ENCODE measurements at places on chromosomes 13 and 19. TPM values are rescaled to one million over a fixed set of nuclear protein-coding genes. Genes with fewer than 3 reads are reported as not detected.

Gene CFAP97D2
- not detected for total RNA-seq

GRCh38 chr19:16382775-16383543 is 58.3 kb downstream of the KLF2 start:
- H3K27ac ChIP-seq, result peak overlapping the region; percentile 81
- H3K27me3 ChIP-seq, result no peaks in the 10 kb centered on the region
- H3K36me3 ChIP-seq, result peaks cover 31% of the 10 kb centered on the region
- no peak for DNase-seq

DNA sequence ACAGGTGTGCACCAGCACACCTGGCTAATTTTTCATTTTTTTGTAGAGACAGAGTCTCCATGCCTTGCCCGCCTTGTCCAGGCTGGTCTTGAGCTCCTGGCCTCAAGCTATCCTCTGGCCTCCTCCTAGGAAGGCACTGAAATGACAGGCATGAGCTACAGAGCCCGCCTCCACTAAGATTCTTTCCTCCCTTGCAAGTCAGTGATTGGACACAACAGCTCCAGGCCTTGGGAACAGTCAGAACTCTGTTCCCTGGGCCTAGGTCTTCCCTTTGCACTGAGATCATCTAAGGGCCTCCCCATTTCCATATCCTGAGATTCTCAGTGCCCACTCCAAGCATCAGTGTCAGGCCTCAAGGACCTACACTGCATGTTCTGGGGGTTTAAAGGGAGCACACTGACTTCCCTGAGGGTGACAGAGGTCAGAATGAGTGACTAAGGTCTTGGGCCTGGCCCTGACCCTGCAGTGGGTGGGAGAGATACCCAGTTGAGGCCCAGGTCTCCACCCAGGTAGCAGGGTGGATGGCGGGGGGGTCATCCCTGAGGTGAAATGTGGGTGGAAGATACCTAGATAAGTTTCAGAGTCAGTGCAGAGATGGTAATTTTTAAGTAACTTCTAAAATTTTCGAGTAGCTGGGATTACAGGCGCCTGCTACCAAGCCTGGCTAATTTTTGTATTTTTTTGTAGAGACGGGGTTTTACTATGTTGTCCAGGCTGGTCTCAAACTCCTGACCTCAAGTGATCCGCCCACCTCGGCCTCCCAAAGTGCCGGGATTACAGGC is 17.3 kb upstream of the ERCC1 start:
- no peak for DNase-seq
- H3K4me1 ChIP-seq, result peaks cover 53% of the 10 kb centered on the region
- no peak overlapping the region for H3K4me3 ChIP-seq
- no peaks in the 10 kb centered on the region for H3K27me3 ChIP-seq
- peak overlapping the region; percentile 91 for H3K27ac ChIP-seq

DNA sequence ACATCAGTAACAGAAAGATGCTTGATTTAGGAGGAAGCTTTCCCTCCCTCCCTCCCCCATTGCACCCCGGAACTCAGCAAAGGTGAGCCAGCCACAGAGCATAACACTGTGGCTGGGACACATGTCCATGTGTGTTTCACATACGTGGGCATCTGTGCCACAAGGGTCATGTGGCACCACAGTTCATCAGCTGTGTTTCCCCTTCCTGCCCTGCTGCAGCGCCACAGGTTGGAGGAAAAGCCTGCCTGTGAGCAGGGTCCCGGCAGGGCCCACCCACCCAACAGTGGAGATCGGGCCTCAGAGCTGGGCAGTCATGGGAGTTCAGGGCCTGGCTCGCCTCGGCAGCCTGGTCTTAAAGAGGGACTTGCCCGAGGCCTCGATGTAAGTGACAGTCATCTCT is 2.8 kb downstream of the ACP5 start:
- H3K36me3 ChIP-seq, result no peaks in the 10 kb centered on the region
- peaks cover 18% of the 10 kb centered on the region for H3K4me1 ChIP-seq
- H3K4me3 ChIP-seq, result no peak overlapping the region
- H3K27ac ChIP-seq, result no peak overlapping the region
- DNase-seq, result no peak

DNA sequence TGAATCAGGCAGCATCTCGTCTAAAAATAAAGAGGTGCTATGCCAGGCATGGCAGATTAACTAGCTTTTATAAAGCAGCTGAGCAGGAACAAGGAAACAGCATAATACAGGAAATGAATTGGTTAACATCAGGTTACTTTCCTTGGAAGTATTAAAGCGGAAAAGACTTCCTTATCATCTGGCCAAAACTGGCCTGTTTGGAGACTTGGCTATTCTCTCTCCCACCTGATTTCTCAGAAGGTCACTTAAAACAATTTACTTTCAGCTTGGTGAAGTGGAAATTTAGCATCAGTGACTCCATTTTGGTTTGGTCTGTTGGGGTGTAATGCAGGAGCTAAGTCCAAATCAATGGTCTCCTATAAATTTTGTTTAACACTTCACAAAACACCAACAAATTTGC is 191.6 kb downstream of the NUFIP1 start:
- no peaks in the 10 kb centered on the region for H3K36me3 ChIP-seq
- H3K4me1 ChIP-seq, result no peaks in the 10 kb centered on the region
- H3K27me3 ChIP-seq, result no peaks in the 10 kb centered on the region
